ENCODE measurements at places on chromosomes 7 and 10.

DNA sequence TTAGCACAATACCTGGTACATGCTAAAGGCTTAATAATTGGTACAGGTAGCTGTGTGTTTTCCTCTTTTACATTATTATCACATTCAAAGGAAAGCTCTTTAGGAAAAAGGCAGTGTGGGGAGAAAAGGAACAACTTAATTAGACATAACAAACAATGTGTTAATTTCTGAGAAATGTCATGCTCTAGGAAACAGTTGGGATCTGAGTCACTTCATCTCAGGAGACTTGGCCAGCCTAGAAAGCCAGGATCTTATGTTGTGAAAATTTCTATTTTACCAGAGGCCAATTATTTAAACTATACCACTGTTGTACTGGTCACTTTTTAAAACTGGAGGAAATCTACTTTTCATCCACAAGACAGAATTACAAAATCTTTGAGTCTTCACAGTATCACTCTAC, 39.6 kb downstream of the ARMH3 start:
- no peak for DNase-seq

GRCh38 chr7:22826593-22826992, 3.9 kb upstream of the TOMM7 start:
- no peak for DNase-seq

DNA sequence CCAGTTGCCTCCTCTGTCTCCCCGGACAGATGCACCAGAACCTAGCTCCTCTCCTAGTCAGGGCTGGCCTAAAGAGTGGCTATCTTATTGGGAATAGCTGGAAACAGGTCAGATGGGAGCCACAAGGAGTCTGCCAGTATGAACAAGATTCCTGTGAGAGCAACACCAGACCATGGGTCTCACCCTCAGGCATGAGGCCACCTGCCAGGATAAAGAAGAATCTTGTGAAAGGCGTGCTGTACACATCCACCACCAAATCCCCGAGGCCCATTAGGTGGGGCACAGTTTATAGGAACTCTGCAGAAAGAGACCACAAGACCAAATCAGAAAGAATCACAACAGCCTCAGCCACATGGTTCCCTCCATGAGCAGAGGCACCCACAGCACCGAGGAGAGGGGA, 325.9 kb downstream of the TNS3 start:
- DNase-seq, result no peak

- no peak for DNase-seq
Observed at GRCh38 chr10:12214093-12214492, 18.1 kb downstream of the CDC123 start.

- DNase-seq, result no peak
Observed at GRCh38 chr7:156764016-156764669, 123.6 kb downstream of the RNF32 start.

DNA sequence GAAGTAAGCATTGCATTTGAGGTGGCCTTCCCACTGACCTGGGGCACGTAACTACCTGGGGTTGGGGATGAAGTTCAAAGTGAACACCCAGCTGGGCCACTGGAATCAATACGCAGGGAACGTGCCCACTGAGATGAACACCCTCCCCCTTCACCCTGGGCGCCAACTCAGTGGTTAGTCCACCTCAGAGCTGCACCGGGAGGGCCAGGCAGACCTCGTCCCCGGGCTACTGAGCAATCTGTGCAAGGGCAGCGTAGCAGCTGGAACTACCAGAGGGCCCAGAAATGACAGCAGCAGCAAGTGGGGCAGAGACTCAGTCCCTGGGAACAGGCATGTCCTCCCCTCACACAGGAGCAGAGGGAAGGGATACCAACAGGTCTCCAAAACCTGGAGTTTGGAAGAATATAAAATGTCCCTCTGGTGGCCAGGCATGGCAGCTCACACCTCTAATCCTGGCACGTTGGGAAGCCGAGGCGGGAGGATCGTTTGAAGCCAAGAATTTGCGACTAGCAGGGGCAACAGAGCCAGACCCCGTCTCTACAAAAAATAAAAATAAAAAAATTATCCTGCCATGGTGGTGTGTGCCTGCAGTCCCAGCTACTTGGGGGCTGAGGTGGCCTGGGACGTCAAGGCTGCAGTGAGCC, 143.9 kb downstream of the SH3PXD2A start:
- no peak for DNase-seq

DNA sequence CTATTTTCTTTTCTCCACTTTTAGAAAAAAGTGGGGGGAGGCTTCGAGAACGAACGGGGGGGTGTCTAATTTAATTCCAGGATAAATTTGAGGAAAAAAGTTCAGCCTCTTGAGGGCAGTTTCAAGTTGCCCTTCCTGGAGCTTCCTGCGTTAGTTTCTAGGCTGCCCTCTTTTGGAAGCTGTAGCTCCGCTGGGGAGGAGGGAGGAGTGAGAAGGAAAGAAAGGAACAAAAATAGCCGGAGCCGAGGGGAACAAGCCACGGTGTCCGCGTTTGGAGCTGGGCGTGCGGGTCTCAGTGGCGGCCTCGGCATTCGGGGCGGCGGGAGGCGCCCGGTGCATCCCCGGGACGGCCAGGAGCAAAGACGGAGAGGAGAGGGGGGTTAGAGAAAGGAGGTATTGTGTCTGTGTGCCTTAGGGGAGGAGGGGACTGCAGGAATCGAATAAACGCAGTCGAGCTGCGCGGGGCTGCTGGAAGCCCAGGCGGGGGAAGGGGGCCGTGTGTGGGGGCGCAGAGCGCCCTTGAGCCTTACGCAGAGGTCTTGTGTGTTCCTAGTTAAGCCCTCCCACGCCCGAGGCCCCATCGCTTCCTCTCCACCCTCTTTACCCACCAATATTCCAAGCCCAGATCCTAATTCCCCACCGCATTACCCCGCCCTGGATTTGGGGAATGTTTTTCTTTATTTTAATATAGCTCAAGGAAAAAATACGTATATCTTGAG, 2.0 kb upstream of the TNRC18 start:
- DNase-seq, result no peak

DNA sequence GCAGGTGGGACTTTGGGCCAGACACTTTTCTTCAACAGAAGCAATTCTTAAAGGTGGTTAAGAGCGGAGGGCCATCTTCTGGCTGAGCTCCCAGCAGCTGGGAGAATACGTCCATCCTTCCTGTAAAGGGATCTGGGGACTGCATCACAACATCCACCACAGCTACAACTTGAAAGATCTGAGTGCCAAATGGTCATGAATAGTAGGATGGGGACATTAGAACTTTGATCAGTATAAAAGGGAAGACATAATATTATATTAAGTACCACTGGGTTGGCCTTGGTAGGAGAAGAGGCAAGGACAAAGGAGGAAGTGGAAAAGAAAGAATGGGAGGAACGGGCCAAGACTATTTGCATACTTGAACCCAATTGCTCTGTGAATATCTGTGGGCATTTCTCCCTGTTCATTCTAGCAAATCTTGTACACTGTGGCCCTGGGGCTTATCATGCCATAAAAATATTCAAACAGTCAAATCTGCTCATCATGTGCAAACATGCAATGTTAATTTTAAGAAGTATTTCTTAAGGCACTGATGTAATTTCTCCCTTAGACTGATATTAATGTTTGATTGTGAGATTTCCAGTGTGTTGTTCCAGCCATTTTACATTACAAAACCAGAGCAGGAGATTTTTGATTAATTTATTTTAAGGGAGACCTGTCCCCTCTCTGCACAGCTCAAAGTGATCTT, 65.5 kb upstream of the CREB5 start:
- no peak for DNase-seq

DNA sequence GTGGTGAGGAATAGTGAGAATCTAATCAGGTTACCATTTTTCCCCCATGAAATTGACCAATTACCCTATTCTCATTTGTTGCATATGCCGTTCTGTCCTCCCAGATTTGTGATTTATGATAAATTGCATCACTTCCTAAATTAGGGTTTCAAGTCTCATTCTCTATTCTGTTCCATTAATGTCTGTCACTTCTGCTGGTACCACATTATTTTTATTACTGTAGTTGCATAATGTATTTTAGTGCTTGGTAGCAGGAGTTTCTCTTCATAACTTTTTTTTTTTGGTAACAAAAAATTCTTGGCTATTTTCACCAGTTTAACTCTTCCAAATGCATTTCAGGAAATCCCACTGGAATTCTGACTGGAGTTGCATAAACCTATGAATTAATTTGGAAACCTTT, 44.0 kb upstream of the FAM133B start:
- no peak for DNase-seq

DNA sequence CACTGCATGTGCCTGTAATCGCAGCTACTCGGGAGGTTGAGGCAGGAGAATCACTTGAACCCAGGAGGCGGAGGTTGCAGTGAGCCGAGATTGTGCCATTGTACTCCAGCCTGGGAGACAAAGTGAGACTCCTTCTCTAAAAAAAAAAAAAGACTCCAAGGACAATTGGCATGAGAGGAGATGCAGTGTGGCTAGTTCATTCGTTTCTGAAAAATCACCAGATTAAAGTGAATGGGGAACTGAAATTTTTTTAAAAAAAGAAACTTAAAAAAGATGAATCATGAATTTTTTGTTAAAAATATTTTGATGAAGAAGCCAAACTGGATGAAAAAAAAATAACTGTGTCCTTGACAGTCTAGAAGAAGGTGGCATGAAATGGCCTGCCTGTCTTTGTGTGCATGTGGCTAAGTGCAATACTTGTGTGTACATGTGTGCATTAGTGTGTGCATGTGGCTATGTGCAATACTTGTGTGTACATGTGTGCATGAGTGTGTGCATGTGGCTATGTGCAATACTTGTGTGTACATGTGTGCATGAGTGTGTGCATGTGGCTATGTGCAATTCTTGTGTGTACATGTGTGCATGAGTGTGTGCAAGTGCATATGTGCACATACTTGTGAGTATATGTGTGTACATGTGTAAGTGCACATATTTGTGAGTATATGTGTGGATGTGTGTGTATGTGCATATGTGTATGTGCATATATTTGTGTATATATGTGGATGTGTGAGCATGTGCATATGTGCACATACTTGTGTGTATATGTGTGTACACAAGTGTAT, 391.7 kb upstream of the KLF6 start:
- DNase-seq, result no peak

DNA sequence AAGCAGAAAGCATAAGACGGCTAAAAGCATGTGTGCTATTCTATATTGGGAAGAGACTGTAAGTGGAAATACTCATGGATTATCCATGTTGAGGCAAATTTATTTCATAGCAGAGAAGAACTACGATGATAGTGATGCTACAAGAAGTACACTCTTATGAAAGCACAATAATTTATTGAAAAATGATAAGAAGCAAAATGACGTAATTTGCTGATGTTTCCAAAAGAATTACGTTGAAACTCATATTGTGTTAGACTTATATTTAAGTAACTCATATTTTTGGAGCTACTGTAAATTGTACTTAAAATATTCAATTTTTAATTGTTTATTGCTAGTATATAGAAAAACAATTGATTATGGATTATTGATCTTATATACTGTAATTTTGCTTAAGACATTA, 1622.5 kb downstream of the REEP3 start:
- no peak for DNase-seq

DNA sequence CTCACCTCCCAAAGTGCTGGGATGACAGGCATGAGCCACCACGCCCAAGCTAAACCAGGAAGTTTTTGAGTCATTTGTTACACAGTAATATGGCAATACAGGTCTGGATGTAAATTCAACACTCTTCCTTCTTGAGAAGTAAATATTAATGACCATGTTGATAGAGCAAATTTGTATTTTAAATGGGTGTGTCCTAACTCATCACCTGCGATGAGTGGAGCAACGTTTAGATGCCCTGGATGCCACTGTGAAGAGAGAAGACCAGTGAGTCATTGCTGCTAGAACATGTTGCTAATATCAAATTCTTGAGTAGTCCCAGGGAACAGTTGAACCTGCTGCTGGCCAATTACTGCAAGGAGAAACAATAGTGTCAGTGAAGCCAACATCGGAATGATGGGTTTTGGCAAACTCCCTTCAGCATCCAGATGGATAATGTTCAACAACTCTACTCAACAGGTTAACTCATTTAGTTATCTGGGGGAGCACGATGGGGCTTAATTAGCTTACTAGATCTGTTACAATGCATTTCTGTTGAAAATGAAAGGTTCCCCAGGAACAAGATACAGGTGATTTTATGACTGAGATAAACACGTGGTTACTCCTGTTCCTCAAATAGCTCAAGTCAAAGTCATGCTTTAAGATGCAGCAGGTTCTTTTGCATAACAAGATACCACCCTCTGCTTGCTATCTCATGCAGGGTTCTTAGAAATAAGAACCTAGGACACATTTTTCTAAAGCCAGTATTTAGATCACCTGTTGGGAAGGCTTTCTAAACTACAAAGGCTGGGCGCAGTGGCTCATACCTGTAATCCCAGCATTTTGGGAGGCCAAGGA, 146.8 kb downstream of the CALN1 start:
- DNase-seq, result no peak

- no peak for DNase-seq
Observed at GRCh38 chr10:26869528-26869927, 8.8 kb upstream of the ABI1 start.

DNA sequence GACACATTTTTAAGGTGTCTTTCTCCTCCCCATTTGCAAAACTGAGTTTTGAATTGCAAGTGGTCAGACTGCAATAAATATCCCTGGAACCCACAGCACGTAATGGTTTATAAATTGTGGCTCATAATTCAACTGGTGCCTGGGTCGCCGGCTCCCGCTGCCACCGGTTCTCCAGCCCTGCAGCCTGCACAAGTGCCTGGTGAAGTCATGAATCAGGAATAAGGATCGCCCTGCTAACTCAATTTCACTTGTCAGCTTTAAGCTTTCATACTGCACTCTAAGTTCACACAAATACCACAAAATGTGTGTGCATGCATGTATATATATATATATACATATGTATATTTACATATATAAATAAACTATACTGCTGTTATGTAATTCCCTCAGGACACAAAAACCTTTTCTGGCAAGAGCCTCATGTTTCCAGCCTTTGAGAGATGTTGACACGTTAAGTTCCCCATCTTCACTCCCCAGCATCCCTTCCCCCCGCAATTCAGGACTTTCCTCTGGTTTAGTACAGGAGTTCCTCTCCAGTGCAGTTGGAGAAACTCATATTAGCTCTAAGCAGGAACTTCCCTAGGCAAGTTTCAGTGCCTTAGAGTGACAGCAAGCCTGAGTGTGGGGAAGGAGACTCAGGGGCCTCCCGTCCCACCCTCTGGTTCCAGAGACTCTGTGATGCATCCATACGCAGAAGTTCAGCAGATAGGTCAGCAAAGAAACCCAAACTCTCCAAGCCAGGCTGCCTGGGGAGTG, 129.2 kb upstream of the UNC5B start:
- no peak for DNase-seq

DNA sequence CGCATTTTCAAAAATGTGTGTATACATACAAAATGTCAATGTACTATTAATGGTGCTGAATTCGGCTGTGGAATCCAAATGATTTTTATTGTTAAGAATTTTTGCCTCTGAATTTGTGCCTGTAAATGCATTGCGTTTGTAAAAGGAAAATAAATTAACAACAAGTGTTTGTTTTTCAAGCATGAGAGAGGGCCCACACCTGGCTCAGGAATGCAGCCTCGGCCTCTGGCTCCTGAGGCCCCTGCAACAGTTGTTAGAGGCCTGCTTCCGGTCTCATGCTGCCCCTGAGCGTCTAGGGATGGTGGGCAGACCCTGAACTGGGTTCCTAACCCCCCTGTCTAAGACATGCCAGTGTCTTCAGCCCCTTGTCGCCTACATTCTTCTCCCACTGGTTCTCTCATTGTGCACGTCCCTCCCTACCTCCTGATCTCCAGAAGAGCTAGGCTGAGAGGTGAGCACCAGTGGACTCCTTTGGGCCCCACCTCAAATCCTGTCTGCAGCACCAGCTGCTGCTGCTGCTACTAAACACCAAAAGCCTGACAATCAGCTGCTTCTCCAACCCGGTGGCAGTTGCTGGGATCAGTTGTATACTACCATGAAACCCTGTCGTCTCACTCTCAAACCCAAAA, 1.9 kb upstream of the BTBD16 start:
- no peak for DNase-seq

- no peak for DNase-seq
Observed at GRCh38 chr10:71756311-71757191, 16.8 kb downstream of the VSIR start.
